Stimulated activated naive B cell treated with anti-CD40 and anti-IgM and Interleukin-4, amounts not matched to agents 10 μg/mL and 1 μg/mL and 100 μg/mL, for 72 hours (primary cell): ENCODE measurements at places on chromosomes 16 and 17.

GRCh38 chr16:66212428-66212827 is 154.1 kb upstream of the CDH5 start:
- no peaks in the 10 kb centered on the region for H3K36me3 ChIP-seq
- no peak overlapping the region for H3K27ac ChIP-seq
- DNase-seq = no peak
- no peak overlapping the region for H3K4me3 ChIP-seq

- no peak overlapping the region for H3K4me3 ChIP-seq
- H3K27ac ChIP-seq = no peak overlapping the region
- H3K27me3 ChIP-seq = peaks cover 14% of the 10 kb centered on the region
- H3K36me3 ChIP-seq = no peaks in the 10 kb centered on the region
Observed at GRCh38 chr17:74334393-74335039, 8.5 kb downstream of the KIF19 start.

DNA sequence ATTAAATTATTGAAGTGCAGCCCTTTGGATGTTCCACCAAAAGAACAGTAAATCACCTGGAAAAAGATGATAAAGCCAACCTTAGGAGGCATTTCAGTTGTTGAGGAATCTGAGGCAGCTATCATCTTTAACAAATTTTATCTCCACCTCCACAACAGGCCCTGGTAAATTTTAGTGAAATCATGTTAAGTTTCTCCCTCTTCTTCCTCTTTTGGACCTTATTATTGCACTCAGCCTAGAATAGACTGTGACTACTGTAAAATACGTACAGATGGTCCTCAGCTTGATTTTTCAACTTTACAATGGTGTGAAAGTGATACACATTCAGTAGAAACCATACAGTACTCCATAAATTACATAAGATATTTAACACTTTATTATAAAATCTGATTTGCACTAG is 90.3 kb downstream of the USP32 start:
- no peaks in the 10 kb centered on the region for H3K27me3 ChIP-seq
- DNase-seq = no peak
- H3K27ac ChIP-seq = no peak overlapping the region
- H3K4me1 ChIP-seq = peaks cover 11% of the 10 kb centered on the region

DNA sequence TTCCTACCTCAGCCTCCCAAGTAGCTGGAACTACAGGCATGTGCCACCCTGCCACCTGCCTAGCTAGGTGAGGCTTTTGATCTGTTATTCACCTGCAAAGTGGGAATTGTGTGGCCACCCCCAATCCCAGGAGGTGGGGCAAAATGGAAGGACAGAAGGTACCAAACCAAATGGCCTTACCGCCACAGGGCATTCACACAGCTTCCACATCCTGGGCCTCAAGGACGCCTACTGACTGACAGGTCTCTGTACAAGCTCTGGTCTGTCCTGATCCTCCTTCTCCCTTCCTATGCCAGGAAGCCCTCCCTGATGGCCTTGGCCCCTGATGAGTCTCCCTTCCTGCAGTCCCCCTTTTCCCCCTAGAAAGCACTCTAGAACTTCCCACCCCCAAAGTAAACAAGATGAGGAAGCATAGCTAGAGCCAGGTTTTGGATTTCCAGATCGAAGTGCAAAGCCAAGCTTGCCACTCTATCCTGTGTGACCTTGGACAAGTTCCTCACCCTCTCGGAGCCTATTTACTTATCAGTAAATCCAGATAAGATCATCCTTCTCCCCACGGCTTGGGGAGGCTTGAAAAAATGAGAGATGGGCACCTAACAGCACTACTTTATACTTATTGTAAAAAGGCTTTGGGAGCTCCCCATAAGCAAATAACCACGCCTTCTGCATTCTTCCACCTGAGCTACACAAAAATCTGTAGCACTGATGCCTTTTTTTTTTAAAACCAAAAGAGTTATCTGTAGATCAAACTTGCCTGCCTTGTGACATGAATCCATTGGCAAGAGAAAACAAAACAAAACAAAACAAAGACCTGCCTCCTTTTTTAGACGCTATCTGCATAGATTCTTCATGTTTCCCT is 4.5 kb downstream of the PLLP start:
- no peak for DNase-seq
- no peak overlapping the region for H3K4me3 ChIP-seq
- H3K27me3 ChIP-seq = peaks cover 31% of the 10 kb centered on the region
- no peak overlapping the region for H3K27ac ChIP-seq
